ENCODE measurements at places on chromosomes 3 and 15.

- DNase-seq: no peak
These were observed 33.5 kb downstream of the TGFBR2 start for GRCh38 chr3:30639937-30640336.

DNA sequence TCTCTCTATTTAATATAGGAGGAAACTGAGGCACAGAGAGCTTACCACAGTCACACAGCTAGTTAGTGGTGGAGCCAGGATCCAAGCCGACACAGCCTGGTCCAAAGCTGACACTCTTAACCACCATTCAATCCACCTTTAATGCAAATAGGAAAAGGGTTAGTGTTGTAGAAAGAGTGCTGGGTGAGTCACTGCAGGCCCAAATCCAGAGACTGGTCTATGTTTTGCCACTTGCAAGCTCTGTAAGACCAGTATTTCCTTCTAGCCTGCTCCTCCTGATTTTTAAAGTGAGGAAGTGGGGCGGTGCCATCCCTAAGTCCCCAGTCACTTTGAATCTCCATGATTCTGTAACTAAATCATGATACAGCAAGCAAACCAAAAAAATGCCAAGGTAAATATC is 111.0 kb downstream of the MECOM start:
- no peak for DNase-seq

- DNase-seq: peak; percentile 63
These were observed 7.0 kb downstream of the ADIPOQ start for GRCh38 chr3:186849374-186849975.

DNA sequence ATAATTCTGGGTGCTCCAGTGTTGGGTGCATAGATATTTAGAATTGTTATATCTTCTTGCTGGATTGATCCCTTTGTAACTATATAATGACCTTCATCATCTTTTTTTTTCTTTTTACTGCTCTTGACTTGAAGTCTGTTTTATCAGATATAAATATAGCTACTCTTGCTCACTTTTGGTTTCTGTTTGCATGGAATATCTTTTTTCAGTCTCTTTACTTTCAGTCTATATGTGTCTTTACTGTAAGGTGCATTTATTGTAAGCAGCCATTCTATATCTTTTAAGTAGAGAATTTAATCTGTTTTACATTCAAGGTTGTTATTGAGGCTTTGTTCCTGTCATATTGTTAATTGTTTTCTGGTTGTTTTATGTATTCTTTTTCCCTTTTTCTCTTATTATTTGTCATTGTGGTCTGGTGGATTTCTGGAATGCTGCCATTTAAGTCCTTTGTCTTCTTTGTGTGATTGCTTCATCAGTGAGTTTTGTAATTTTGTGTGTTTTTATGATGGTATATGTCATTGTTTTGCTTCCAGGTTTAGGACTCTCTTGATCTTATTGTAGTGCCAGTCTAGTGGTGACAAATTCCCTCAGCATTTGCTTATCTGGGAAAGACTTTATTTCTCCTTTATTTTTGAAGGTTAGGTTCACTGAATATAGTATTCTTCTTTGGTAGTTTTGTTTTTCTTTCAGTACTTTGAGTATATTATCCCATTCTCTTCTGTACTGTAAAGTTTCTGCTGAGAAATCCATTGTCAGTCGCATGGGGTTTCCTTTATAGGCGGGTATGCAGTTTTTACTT is 8.3 kb upstream of the PRR23C start:
- no peak for DNase-seq

DNA sequence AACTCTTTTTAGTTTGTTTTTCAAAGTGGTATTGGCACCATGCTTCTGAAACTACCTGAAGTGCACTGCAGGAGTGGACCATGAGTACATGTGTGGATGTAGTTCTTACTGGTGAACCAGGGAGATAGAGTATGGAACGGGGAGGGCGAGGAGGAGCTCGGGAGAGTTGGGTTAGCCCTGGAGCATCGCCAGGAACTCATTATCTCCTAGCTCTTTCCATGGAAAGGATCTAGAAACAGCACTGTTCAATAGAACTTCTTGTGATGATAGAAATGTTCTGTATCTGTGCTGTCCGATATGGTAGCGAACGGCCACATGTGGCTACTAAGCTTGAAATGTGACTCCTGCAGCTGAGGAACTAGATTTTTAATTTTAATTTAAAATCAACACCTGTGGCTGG is 47.3 kb downstream of the VGLL4 start:
- DNase-seq: no peak
